NCI-H1694 treated with DMSO at 0.1 percent for 48 hours (cell line): ENCODE measurements at places on chromosomes 3 and 15.

DNA sequence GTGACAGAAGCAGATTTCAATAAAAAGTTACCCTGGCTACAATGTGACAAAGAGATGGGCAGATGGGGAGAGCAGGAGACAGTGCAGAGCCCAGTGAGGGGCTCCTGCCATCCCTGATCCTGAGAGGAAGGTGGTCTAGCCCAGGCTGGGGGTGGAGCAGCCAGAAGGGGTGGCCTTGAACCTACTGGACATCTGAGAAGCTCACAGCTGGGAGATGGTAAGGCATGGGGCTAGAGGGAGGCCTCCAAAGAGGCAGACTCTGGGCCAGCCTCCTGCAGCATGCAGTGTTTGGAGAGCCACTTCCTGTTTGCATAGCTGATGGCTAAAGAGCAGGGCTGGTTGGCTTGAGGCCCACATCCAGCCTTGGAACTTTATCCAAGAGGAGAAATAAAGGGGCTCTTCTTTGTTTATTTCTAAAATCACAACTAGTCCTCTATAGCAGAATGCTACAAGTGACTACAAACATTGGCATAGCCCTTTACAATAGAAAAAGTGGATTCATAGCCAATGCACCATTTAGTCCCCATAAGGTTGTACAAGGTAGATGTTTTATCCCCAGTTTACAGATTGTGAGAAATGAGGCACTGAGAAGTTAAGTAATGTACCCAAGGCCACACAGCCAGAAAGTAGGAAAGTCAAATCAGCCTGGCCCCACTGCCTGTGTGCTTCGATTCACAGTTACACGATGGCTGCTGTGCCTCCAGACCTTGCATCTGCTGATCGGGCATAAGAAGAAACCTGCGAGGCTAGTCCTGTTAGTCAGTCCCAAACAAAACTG lies 4.6 kb downstream of the EFCC1 start:
- no peak for DNase-seq

- DNase-seq, result no peak
Observed at GRCh38 chr3:127034195-127034989, 51.5 kb downstream of the PLXNA1 start.

DNA sequence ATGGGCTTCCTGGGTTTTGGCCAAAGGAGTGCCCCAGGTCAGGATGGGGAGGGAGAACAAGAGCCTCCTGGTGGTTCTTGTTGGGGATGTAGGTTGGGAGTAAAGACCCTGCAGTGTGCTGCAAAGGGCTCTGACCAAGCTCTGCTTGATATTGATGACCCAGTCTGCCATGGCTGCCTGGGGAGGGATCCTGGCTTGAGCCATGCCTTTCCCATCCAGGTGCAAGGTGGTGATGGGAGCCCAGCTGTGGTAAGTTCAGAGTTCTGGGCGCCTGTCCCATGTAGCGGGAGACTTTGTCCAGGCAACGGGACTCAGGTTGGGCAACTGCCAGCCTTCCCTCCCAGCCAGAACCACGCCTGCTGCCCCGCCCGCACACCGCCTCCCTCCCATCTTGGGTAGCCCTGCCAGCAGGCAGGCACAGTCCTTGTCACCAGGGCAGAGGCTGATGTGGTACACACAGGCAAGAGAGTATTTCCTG lies 2.6 kb downstream of the GNAI2 start:
- no peak for DNase-seq

DNA sequence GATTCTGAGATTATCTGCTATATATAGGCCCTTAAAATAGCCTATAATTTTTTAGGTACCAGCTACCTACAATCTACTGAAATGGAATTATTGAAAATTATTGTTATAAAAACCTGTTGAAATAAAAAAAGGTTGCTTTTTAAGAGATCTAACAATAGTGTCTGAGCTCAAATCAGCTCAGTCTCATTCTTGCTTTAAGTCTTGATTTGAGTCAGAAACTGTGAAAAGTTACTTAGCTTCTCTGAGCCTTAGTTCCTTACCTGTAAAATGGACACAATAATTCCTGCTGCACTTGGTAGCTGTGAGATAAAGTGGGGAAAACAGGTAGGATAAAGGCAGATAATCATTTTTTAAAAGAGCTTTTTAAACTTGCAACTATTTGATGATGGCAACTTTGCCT lies 118.8 kb upstream of the UBE2E2 start:
- no peak for DNase-seq

GRCh38 chr15:29262738-29263137 lies 6.9 kb downstream of the NSMCE3 start:
- no peak for DNase-seq
